ENCODE measurements at places on chromosomes 7 and 10.

- DNase-seq: no peak
Observed at GRCh38 chr7:67618556-67619162, 622.0 kb downstream of the TYW1 start.

DNA sequence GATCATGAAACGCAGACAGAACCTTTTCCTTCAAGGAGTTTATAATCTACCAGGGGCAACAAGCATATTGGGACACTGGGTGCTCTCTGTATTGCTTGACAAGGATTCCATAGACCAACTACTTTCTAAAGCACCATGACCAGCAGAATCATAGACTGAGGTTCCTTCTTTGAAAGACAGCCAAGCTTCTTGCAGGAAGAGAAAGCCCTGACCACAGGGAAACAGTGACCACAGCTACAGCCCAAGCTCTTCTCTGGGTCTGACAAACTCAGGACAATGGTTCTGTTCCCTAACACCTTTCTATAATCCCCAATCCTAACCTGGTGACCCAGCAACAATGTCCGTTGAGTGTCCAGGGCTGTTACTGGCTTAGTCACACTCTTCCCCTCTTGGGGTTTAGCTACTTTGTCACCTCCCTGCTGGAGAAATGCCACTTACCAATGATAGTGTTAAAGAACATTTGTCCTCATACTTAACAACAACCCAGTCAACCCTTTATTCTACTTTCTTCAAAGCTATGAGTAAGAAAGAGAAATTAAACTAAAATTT lies 155.7 kb downstream of the JAZF1 start:
- no peak for DNase-seq

DNA sequence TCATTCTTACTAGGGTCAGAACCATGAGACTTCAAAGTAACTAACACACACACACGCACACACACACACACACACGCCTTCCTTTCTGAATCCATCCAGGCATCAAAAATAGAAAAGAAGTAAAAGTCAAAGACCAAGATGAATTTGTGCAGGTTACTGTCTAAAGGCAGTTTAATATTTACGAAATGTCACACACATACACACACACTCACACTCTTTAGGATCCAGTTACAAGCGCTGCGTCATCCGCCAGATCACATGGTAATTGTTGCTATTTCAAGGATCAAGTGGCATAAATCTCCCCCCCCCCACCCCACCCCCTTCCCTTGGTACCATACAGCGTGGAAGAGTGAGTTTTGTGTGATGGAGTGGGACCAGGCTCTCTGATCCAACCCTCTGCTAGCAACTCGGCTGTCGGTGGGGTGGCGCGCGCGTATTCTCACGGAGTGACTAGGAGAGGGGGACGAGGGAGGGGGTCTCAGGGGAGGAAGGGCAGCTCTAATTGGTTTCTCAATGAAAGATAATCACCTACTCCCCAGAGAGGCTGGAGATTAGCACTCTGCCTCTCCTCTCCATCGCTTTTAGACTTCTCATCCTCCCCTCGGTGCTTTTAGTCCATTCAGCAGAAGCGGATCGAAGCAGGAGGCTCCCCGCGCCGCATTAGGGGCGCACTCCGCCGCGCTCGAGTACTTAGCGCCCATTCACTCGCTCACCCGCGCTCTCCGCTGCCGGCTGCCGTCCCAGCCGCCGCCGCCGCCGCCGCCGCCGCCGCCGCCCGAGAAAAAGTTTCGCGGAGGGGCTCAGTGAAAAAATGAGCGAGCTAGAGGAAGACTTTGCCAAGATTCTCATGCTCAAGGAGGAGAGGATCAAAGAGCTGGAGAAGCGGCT lies 83.5 kb upstream of the PRKG1 start:
- DNase-seq: peak; percentile 69

GRCh38 chr10:76651154-76651553 lies 986.5 kb downstream of the KCNMA1 start:
- DNase-seq: no peak

- no peak for DNase-seq
Observed at GRCh38 chr7:100372256-100372655, 1.0 kb upstream of the PILRA start.

DNA sequence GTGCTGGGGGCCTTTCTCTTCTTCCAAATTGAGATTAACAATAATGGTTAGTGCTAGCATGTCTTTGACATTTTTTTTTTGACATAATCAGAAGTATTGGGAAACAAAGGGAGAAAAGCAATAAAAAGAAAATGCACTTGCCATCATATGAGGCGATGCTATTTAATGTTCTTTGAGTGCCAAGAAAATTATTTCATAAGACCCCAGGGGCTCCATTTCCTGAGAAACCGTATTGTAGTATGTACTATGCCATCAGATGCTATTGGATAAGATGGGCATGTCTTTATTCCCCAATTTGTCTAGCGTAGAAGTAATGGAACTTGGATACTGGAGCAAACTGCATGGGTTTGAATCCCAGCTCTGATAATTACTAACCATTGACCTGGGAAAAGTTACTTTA lies 408.9 kb downstream of the ADRA2A start:
- no peak for DNase-seq

- DNase-seq: no peak
Observed at GRCh38 chr10:94607111-94607510, 61.5 kb downstream of the HELLS start.

Data from left hindlimb (tissue), 1 donor.